ENCODE measurements at places on chromosomes 1 and 21. TPM values are rescaled to one million over a fixed set of nuclear protein-coding genes. Genes with fewer than 3 reads are reported as not detected.

The ANGPTL1 gene
- 28.3 TPM for total RNA-seq

The LMX1A gene
- 0.29 TPM for total RNA-seq

The ARID4B gene
- total RNA-seq = 37.9 TPM

The POU2F1 gene
- 8.7 TPM for total RNA-seq

The CALML6 gene
- 0.89 TPM for total RNA-seq

The CELA2B gene
- total RNA-seq = 0.49 TPM

The LCE2A gene
- total RNA-seq = 569 TPM

The SLC45A3 gene
- 2.1 TPM for total RNA-seq

The PIP5K1A gene
- total RNA-seq = 67.6 TPM

The FCER1G gene
- 5.0 TPM for total RNA-seq

The KCNE2 gene
- not detected for total RNA-seq

The HLX gene
- 3.0 TPM for total RNA-seq

Data from lower leg skin (tissue), 4 donors.